ENCODE measurements at places on chromosomes 2 and 18.

- DNase-seq, result no peak
Measured at GRCh38 chr2:234920836-234921235, 31.0 kb upstream of the SH3BP4 start.

- DNase-seq, result peak; percentile 89
Measured at GRCh38 chr2:212421556-212422334, 116.9 kb downstream of the ERBB4 start.

GRCh38 chr18:26863122-26863879 is 2.2 kb downstream of the AQP4 start:
- DNase-seq, result no peak

GRCh38 chr2:216555274-216555673 is 56.6 kb downstream of the RPL37A start:
- peak; percentile 90 for DNase-seq

DNA sequence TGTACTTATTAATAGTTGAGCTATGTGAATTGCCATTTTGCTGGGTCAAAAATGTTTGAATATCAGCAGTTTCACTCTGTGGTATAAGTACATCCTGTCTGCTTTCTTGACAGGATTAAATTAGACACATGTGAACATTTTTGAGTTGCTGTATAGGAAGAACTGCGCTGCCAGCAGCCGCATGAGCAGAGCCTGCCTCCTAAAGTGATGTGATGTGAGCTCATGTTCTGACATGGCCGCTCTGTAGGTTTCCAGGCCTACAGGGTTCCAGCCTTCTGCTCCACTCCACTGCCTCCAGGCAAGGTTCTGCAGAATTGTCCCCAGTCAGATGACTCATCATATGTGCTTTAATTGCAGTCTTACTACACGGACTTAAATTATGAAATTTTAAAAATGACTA is 119.7 kb upstream of the NFATC1 start:
- DNase-seq, result no peak

GRCh38 chr2:225637259-225637658 is 237.7 kb downstream of the NYAP2 start:
- DNase-seq, result peak; percentile 21

DNA sequence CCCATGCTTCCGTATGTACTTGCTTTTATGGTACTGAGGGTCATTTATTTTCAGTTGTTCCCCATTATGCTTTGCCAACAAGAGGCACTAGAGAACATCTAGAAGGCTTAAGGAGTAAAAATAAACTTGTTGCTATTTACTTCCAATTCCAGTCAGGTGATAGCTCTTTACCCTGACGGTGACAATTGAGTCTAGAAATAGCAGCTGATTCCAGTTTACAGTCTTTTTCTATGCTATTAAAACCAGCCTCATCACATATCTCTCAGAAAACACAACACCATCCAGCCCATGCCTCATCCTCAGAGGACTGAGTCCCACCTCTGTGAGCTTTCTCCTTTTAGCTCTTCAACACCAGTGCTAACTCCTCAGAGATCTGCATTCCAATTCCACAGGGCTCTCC is 327.0 kb downstream of the GPD2 start:
- no peak for DNase-seq

GRCh38 chr2:220347626-220348025 is 720.2 kb downstream of the SLC4A3 start:
- no peak for DNase-seq

- no peak for DNase-seq
Measured at GRCh38 chr2:66634784-66635183, 199.9 kb downstream of the MEIS1 start.

DNA sequence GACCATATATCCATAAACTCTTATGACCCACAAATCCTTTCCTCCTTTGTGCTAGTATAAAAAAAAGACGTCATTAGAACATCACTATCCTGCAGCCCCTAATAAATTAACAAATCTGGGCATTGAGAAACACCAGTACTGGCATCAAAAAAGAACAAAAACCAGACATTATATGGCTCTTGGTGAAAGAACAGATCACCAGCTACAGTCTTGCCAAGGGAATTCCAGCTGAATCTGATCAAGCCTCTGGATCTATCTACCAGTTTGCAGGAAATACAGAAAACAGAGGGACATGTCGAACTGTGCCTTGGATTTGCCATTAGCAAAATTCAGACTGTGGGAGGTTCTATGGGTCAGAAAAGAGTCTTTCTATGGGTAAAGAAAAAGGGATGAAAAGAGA is 93.7 kb upstream of the DDX18 start:
- no peak for DNase-seq

- DNase-seq, result no peak
Measured at GRCh38 chr2:62071760-62072680, 123.9 kb upstream of the B3GNT2 start.

GRCh38 chr18:55328301-55328700 is 259.7 kb downstream of the TCF4 start:
- peak; percentile 41 for DNase-seq

DNA sequence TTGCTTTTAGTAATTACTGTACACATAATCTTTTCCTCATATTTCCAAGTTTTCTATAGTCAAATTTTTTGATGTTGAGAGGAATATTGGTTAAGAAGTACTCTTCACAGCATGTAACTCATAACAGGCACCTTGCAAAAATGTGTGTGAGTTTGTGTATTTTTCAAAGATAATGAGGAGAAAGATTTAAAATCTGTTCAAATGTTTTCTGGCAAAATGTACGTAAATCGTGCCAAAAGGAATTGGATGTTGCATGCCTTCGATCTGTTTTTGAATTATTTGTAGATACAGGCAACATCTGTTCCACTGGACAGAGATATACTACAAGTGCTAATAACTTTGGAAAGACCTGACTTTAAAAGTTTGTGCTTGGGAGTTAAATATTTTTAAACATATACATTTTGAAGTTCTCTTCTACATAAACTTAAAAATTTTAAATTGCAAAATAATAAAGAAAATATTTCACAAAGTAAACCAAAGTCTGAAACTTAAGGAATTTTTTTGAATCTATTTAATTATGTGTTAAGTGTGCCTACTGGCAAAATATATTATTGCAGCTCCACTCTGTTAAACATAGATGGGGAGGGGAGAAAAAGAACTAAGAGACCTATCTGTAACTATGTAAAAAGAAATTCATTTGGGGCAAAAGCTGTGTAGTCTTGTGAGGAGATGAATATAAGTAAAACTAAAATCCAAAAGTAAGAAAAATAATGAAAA is 133.5 kb upstream of the UBE2E3 start:
- DNase-seq, result no peak

DNA sequence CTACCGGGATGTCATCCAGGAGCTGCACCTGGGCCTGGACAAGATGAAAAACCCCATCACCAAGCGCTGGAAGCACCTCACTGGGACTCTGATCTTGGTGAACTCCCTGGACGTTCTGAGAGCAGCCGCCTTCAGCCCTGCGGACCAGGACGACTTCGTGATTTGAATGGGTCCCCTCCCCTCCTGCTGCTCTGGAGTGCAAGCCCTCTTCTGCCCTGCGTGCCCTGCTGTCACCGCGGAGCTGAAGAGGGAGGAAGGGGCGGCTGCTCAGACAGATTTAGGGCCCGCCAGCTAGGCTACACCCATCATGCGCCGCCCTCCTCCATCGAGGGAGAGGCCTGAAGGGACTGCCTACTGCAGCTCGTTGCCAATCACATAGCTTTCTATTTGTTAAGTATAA is 101.8 kb downstream of the SH3BP4 start:
- DNase-seq, result no peak

- DNase-seq, result peak; percentile 43
Measured at GRCh38 chr18:76368976-76369375, 126.1 kb downstream of the ZNF516 start.

GRCh38 chr2:235129850-235130249 is 178.0 kb downstream of the SH3BP4 start:
- DNase-seq, result no peak

DNA sequence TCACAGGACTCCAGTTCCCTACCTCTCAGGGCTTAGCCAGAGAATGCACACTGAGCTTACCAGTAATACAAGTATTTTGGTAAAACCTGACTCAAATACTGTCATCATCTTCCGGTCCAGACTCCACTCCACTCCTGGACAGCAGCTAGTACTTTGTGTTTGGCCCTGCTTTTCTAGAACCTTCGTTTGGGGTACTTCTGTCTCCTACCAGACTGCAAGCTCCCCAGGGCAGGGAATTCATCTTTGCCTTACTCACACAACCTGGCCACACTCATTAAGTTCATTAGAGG is 108.9 kb upstream of the CDC42EP3 start:
- DNase-seq, result peak; percentile 41

DNA sequence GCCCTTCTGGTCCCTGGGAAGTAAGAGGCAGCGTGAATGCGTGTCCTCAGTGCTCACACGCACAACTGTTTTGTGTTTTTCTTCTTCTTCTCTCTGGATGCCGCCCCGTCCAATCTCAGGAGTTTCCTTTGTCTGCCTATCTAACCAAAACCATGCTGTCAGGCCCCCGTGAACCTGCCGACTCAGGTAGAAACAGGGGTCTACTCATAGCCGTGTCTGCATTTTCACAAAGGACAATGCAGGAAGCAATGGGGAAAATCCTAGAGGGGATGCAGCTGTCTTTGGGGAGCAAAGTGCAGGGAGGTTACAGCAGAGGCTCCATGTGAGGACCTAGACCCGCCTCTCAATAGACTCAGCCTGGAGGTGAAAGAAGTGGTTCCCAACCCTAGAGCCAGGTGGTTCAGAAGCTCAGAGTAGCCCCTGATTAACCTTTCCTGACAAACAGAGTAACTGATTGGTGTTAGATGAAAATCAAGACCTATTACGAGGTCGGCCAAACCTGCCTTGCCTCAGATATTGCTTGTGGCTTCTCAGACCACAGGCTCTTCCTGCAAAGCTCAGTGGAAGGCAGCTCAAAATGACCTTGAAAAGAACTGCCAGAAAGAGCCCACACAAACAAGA is 49.3 kb downstream of the CD226 start:
- no peak for DNase-seq

DNA sequence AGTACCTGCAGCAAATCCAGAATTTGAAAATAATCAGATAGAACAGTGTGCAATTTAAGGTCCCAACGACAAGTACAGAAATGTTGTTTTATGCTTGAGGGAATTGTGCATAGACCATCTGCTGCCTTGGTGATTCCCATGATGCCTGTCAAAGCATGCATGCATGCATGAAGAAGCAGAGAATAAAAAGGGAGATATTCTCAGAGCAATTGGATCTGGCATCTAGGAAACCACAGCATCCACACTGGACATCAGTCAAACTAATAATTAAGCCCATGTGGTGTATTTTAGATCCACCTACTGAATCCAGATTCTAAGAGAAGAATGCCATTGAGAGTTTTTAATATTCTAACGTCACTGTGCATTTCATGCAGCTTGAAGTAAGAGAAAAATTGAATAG is 361.2 kb downstream of the FSIP2 start:
- DNase-seq, result no peak

GRCh38 chr2:14843507-14844204 is 211.1 kb downstream of the LRATD1 start:
- DNase-seq, result no peak

- peak; percentile 87 for DNase-seq
Measured at GRCh38 chr2:149679286-149679685, 91.7 kb upstream of the MMADHC start.

DNA sequence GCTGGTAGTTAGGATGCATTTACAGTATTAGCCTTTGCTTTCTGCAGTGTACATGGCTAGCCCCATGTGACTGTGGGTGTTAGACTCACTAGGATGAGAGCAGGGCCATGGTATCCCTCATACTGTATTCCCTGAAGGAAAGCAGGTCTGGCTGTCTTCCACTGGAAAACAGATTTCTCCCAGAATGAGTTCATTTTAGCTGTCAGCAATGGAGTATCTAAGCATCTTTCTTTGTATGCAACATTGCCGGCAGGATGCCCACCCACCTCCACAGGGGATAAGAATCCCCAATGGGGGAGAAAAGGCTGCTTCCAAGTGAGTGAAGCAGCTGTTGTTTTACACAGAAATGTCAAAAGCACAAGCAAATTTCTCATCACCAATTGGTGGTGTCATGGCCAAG is 142.7 kb upstream of the KLHL14 start:
- no peak for DNase-seq

GRCh38 chr2:37489041-37489456 is 144.6 kb downstream of the QPCT start:
- DNase-seq, result peak; percentile 45

GRCh38 chr2:207771421-207771820 is 1.7 kb upstream of the FZD5 start:
- no peak for DNase-seq

GRCh38 chr2:64641599-64641998 is 12.1 kb downstream of the SERTAD2 start:
- DNase-seq, result no peak

DNA sequence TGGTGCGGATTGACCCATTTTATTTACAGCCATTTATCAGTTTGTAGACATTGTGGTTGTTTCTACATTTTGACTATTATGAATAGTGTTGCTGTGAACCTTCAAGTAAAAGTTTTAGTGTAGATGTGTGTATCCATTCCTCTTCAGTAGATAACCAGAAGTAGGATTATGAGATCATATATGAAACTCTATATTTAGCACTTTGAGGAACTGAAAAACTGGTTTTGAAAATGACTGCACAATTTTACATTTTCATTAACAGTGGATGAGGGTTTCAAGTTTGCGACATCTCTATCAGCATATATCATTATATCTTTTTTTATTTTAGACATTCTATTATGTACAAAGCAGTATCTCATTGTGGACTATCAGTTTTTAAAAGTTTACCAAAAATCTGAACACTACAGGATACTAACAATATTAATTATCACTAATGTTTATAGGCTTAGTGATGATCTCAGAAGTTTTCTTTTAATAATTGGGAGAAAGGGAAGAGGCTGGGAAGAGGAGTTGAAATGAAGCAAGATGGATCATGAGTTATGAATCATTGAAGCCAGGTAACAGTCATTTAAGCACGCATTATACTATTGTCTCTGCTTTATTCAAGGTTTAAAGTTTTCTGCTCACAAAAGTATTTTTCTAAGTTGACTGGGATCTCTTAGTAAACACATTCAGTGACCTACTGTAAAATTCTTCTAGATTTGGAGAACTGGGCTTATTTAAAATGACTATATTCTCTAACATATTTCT is 329.0 kb upstream of the LRATD1 start:
- DNase-seq, result no peak

DNA sequence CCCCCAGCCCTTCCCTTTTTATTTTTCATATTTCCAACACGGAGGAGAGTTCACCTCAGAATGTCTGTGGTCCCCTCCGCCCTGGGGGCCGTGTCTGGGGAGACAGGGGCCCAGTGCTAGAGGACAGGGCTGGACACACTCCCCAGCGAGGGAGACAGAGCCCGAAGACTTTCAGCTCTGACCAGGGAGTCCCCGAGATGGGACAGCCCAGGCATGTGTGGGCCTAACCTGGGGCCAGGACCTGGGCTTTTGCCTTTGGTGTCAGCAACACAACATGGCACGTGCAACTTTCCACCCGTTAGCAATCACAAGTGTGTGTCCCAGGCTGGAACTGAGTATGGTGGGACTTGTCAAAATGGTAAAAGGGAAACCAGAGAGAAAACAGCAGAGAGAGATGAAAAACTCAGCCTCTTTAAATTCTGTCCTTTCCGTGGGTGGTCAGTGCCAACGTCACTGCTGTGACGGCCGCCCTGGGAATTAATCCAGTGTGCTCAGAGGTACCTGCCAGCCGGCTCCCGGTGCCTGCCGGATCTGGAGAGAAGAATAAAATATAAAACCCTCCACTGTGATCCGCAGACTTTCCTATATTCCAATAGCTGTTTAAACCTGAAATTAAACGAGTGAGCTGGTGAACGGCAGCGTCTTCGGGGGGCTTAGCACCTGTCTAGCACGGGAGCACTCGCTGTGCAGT is 245.8 kb downstream of the EIPR1 start:
- no peak for DNase-seq

GRCh38 chr2:138841459-138841858 is 61.3 kb upstream of the NXPH2 start:
- no peak for DNase-seq

- DNase-seq, result no peak
Measured at GRCh38 chr2:69628325-69629021, 15.1 kb downstream of the AAK1 start.

- no peak for DNase-seq
Measured at GRCh38 chr2:24691806-24692205, 101.4 kb downstream of the PTRHD1 start.
